ENCODE measurements at places on chromosomes 1 and 21.

DNA sequence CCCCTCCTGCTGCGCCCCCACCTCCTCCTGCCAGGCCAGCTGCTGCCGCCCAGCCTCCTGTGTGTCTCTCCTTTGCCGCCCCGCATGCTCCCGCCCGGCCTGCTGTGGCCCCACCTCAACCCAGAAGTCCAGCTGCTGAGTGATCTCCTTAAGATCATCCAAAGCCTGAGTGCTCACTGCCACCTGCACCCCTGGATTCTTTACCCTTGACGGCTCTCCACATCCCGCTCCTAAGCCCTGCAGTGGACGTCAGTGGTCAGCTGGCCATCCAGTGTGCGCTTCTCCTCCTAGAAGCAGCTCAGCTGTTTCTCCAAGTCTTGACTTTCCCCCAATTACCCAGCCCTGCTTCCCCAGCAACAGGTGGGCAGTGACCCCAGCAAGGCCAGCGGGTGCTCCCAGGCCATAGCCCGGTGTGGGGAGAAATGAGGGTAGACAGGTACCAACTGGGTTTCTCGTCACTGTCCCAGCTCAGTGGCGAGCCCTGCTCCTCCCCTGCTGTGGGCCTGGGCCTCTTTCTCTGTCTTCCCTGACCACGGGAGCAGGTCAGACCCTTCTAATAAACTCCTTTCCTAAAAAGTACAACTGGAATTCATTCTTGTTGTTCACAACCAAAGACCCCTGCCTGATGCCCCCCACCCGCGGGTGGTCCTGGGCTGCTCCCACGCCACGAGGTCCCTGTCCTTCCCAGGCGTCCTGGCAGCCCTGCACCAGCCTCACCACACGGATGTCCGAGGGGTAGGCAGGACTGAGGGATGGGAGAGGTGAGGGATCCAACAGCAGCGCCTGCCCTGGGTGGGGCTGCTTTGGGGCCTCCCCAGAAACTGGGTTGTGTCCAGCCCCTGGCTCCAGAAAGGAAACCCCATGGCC is 1.4 kb downstream of the KRTAP10-7 start:
- DNase-seq: no peak

DNA sequence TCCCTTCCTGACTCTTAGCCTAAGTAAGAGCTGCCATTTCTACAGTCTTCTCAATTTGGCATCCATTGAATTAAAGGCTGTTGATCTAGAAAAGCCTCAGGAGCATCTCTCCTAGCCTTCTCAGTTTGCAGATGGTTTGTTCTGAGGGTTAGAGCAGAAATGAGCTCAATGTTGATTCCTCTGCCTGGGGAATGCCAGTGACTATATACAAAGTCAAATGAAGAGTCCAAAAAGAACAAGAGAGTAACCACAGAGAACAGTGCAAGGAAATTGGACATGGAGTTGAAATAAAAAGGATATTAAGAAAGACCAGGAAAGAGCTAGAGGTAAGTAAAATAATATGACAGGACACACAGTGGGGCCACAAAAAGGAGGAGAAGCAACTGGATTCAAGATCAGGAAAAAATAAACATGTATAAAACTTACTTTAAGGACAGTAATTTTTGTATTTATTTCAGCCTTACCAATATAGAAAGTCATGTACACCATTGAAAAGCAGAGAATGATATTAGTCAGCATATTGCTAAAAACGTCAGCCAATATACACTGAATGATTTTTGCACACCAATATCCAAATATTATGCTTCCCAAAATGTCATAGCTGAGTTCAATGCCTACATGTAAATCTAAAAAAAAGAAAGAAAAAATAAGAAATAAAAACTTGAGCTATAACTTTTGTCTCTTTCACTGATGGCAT is 21.3 kb downstream of the SLC9C2 start:
- no peak for DNase-seq

DNA sequence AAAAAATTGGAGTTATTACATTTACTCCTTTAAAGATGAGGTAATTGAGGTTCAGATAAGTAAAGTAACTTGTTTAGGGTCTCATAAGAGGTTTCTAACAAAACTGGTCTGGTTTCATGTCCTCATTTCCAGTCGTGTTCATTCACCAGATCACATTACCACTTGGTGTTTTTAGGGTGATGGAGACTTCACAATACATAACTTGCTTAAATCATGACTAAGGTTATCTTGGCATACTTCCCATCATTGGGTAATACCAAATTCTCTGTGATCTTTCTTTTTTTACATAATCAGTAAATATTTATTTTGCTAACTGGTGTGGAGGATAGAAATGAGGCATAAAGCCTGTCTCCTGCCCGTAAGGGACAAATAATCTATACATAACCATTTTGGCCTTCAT is 31.6 kb upstream of the RPTN start:
- no peak for DNase-seq

DNA sequence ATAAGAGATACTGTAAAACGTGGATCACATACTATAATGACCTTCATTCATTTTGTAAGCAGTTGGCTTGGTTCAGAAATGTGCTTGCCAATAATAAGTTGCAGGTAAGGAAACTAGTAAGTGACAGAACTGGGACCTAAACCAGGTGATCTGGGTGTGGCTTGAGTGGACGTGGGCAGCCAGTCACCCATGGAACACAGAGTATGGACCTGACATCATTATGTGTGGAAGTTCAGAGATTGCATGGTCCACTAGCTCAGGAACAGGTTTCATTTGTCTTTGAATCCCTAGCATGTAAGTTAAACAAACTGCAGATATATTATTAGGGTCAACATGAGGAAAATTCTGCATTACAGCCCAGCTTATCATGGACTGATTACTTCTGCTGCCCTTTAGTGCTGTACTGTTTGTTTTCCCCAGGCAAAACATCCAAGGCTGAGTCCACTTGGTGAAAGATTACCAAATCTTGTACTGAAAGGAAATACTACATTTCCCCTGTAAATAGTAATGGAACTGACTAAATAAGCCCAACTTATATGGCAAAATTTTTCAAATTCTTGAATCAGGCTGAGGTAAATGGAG is 327.3 kb upstream of the SGIP1 start:
- no peak for DNase-seq

DNA sequence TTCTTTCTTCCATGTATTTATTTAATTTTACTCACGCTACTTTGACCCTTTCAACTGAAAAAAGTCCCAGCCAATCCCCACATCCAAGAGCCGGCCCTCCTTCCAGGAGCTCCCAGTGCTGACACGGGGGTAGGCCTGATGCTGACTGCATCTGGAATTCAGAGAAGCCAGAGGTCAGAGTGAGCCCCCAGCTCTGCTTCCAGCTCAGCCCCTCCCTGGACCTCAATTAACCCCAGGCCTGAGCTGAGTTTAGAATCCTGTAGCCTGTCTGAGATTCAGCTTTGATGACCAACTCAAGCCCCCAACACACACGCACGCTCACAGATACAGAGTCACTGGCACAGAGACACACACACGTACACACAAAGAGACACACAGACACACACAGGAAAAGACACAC is 247.9 kb downstream of the NPHP4 start:
- DNase-seq: no peak

- DNase-seq: no peak
Measured at GRCh38 chr1:244356376-244356775, 95.3 kb downstream of the ADSS2 start.

DNA sequence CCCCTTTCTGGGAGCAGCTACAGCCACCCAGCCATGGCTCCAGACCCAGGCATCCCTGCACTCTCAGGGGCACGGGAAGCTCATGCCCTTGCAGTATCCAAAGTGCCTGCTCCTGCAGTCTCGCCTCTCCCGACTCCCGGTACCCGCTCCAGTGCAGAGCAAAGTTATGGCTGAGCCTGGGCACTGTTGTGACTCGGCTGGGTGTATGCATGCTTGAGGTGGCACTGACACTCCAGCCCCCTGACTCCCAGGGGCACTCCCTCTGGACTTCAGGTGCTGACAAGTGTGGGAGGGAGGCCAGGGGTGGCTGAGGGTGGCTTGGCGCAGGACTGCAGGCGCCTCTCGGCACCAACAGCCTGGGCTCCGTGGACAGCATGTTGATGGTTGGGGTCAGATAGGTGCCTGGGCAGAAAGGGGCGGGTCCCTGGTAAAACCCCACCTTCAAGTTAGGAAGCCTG is 580.1 kb upstream of the ADGRL2 start:
- DNase-seq: no peak

GRCh38 chr1:68322096-68322495 is 89.8 kb upstream of the WLS start:
- no peak for DNase-seq

GRCh38 chr1:29090937-29091618 is 32.6 kb downstream of the TMEM200B start:
- no peak for DNase-seq

DNA sequence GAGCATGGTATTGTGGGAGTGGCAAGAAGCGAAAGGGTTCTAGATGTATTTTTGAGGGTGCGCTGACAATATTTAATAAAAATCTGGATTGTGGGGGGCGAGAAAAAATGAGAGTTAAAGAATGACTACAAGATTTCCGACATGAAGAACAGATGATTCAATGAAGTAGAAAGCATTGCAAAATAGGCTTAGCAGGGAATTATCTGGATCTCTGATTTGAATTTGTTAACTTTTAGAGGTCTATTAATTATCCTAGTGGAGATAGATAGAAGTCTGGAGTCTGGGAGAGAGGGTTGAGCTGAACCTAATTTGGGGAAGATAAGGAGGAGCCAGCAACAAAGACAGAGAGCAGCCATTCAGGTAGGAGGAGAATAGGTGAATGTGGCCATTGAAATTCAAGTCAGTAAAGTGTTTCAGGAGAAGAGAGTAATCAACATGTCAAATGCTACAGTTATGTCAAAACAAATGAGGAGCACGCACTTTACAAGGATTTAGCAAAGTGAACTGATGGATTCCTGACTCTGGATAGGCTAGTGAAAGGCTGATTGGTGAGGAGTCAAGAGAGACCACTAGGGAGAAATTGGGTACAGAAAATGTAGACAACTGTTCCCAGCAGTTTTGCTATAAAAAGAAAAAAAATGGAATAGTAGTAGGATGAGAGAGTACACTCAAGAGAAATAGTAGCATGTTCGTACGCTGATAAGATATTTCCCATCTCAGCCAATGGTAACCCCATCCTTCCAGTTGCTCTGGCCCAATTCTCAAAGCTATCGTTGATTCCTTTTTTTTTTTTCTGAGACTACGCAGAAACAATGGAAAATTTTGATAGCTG is 393.2 kb upstream of the CXADR start:
- DNase-seq: no peak

- peak; percentile 26 for DNase-seq
Measured at GRCh38 chr1:58786927-58787245, 3.0 kb upstream of the JUN start.

DNA sequence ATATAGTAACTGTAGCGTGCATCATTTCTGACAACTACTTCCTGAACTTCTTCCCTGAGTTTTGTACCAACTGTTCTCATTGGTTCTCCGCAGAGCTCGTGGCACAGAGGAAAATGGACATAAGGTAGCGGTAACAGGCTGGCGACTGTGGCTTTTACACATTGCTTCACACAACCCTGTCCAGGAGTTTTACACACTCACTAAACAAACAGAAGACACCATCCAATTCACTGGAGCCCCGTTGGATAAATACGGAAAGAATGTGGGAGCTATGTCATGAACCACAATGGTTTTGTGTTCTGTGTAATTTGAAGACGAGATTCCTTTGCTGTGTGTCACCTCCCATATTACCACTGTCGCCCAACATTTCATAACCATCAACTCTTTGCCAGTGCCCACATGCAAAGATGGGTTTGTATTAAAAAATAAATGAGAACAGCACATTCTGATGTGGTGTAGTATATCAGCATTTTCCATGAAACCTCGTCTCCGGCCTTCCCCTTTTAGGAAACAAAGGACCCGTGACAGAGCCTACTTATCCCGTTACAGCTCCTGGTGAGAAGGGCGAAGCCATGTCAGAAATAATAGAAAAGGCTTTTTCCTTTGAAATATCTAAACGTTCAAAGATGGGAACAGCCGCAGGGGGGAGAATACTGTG is 47.4 kb upstream of the ENAH start:
- DNase-seq: no peak

- no peak for DNase-seq
Measured at GRCh38 chr1:221328371-221328770, 413.5 kb downstream of the DUSP10 start.

DNA sequence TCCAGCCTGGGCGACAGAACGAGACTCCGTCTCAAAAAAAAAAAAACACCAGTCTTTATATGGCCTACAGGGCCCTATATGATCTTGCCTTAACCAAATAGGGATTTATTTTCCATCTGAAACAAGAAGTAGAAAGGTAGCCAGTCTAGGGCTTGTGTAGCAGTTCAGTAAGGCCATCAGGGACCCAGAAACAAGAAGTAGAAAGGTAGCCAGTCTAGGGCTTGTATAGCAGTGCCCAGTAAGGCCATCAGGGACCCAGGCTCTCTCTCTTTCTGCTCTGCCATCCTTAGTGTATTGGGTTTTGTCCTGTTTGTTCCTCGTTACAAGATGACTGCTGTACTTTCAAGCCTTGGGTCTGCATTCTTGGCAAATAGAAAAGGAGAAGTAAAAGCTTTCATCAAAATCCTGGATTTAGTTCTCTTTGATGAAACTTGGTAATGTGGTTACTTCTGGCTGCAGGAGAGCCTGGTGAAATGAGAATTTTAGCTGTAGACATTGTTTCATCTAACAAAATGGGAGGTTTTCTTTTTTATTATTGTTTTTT is 46.1 kb downstream of the PKN2 start:
- no peak for DNase-seq

GRCh38 chr1:33167650-33168447 is 14.0 kb downstream of the TRIM62 start:
- no peak for DNase-seq

GRCh38 chr1:235637756-235638534 is 11.6 kb downstream of the GNG4 start:
- DNase-seq: no peak

GRCh38 chr1:35717911-35718476 is 690 bp downstream of the C1orf216 start:
- DNase-seq: peak; percentile 60

- no peak for DNase-seq
Measured at GRCh38 chr21:33866826-33867225, 48.8 kb downstream of the ATP5PO start.

DNA sequence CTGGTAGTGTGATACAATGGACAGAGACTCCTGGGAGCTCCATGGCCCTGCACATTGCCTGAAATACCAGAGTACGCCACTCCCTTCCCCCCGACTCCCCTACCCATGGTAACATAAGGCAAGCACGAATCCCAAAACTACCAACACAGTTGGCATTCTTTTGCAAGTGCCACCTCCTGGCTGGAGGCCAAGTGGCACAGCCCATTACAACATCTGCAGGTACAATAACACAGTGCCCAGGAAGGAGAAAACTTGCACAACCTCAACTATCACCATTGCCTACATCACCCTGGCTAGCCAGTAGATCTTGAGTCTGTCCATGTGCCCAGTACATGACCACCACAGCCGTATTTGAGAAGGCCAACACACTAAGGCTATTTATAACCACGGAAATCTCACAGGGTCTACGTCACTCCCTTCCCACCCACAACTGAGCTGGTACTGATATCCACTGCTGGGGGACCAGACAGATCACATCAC is 11.7 kb downstream of the ADAMTS1 start:
- DNase-seq: no peak
